Stimulated activated CD4-positive, alpha-beta T cell treated with anti-CD3 and anti-CD28 coated beads, TNF-alpha, amount 100 ng/mL, for 24 hours (primary cell): ENCODE measurements at places on chromosomes 6 and 20.

GRCh38 chr6:105570416-105570815 lies 167.5 kb upstream of the PREP start:
- DNase-seq: no peak

GRCh38 chr20:10463622-10464021 lies 28.5 kb downstream of the SLX4IP start:
- no peak for DNase-seq

- no peak for DNase-seq
Observed at GRCh38 chr20:4451487-4452081, 270.1 kb upstream of the PRND start.

DNA sequence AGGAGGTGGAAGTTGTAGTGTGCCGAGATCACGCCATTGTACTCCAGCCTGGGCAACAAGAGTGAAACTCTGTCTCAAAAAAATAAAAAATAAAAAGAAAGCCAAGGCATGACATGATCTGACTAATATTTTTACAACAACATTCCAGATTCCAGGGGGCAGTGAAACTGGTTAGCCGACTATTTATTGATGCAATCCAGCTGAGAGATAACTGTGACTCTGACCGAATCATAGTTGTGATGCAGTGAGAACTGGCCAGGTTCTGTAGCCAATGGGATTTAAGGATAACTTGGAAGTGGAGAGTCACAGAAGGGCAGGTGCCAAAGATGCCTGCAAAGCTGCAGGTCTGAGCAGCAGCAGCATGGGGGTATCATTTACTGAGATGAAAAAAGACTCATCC lies 82.9 kb upstream of the TSHZ2 start:
- no peak for DNase-seq

- no peak for DNase-seq
Observed at GRCh38 chr6:29667158-29667557, 10.3 kb downstream of the MOG start.

DNA sequence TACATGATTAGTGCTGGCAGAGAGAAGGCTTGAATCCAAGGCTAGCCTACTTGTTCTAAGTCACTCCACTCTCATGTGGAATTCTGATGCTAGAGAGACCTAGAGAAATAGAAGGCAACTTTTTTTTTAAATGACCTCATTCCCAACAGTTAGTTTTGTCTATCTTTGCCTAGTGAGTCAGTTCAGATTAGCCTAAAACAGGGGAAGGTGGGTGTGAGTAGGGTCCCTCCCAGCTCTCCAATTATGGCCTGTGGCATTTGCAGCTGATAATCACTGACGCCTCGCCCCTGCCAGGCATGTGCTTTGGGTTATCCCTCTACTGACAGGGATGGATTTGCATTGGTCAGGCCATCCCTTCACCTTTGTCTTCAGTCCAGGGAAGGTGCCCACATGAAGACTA lies 13.6 kb downstream of the TXLNB start:
- no peak for DNase-seq

DNA sequence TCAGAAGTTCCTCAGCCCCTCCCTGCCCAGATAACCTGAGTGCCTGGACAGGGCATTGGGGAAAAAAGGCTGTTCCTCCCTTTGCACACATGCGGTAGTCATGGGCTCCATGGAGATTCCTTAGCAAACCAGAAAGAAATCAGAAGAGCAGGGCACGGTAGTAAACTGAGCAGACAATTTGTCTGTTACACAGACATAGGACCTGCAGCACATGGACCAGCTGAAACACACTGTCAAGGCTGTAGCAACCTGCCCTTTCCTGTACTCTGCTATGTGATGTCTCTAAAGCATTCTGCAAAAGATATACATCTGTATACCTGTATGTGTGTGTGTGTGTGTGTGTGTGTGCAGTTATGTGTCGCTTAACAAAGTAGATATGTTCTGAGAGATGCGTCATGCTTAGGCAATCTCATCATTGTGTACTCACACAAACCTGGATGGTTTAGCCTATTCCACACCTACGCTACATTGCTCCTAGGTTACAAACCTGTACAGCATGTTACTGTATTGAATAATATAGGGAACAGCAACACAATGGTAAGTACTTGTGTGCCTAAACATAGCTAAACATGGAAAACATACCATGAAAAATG lies 44.4 kb upstream of the BMP5 start:
- no peak for DNase-seq

- DNase-seq: no peak
Observed at GRCh38 chr6:122040261-122040660, 359.2 kb upstream of the HSF2 start.

- DNase-seq: no peak
Observed at GRCh38 chr6:66321017-66321416, 614.0 kb upstream of the EYS start.

GRCh38 chr6:144259986-144260385 lies 25.1 kb upstream of the UTRN start:
- no peak for DNase-seq

DNA sequence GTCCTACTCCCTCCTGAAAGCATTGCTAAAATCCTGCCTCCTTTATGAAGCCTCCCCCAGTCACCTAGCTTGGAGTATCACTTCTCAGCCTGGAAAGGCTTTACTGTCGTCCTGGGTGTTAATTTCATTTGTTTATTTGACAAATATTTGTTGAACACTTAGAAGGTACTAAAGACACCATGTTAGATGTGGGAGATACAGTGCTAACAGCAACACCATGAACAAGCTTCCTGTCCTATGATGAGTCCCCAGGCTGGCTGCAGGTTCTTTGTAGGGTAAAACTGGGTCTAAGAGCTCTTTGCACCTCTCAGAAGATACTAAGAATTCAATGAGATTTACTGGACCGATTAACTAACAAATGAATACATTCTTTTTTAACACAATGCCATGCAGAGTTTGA lies 109.2 kb upstream of the TMEM170B start:
- DNase-seq: no peak

DNA sequence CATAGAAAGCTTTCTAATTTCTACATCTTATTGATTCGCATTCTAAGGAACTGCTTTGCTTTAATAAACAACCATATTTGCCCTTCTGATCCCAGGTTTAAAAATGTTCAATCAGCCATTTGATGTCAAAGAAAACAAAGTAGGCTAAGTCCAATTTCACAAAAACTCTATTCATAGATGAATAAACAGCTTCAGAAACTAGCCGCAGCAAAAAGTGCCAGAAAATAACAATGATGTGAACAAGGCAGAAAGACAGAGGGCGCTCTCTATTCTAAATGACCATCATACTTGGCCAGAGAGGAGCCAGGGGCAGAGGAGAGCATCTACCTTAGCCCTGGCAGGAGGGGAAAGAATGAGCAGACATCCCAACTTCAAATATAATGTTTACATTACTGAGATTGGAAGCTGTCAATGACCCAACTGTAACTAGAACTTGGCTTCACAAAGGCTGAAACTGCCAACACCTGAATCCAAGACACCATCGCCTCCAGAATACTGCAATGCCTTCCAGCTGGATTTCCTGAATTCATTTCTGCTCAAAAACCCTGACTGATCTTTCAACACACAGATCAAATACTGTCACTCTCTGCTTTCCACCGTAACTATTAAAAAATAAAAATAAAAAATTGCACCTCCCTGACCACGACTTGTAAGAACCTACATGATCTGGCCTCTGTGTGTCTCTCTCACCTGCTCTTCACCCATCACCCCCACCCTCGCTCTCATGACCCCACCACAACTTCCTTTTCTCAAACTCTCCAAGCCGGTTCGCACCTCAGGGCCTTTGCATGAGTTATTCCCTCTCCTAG lies 9.5 kb downstream of the CNKSR3 start:
- no peak for DNase-seq

DNA sequence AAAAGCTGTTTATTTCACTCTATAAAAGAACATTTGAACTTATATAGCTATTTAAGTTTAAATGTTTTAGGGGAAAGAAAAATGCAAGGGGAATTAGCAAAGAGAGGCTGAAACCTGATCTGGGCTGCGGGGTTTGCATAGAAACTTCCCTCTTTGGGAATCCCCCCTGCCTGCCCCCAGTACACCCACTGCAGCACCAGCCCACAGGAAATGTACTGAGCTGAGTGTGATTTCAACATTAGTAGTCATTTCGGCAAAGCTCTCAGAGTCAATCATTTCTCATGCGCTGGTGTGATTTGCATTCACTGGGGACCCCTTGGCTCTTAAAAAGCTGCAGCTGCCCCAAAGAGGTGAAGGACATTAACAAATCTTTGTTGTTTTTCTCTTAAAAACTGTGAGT lies 859.4 kb downstream of the MAFB start:
- no peak for DNase-seq

DNA sequence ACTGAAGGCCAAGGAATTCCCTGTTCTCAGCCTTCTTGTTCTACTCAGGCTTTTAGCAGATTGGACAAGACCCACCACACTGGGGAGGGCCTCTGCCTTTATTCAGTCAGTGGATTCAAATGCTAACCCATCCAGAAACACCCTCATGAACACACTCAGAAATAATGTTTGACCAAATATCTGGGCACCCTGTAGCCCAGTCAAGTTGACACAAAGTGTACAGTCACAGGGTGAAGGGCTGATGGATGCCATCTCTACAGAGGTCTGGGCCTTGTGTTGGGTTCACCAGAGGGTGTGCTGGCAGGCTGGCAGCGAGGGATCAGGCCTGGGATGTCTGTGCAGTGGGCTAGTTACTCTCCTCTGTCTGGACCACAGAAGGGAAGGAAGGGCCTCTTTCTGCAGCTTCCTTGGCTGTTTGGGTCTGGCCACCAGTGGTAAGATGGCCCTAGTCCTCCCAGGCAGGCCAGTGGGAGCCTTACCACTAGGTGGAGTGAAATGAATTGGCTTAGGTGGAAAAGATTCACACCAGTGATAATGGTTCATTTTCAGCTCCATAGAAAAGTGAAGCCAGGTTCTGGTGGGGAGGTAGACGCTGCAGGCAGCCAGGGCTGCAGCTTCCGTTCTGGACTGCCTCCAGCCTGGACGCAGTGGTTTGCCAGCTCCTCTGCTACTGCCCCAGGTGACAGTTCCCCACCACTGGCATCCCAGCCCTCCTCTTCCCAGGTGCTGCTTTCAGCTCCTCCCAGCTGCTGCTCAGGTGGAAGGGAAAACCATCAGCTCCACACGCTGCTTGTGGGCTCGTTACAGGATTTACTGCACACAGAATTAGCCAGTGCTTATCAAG lies 9.2 kb downstream of the TUBB2A start:
- no peak for DNase-seq

DNA sequence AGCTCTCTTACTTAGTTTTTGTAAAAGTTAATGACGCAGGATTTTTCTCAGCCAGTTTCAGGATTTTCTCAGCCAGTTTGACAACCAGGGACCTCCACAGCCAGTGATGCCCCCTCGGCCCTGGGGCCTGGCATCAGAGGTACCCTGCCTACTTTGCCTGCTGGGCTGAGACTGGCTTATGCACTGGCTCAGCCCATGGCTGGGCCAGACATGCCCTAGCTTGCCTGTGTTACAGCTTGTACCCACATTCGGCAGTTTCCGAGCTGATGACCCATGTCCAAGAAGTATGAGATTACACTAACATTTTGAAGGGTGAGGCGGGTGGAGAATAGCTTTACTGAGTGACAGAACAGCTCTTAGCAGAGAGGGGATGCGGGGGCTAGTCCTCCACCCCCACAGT lies 406.1 kb upstream of the HSF2 start:
- DNase-seq: no peak

DNA sequence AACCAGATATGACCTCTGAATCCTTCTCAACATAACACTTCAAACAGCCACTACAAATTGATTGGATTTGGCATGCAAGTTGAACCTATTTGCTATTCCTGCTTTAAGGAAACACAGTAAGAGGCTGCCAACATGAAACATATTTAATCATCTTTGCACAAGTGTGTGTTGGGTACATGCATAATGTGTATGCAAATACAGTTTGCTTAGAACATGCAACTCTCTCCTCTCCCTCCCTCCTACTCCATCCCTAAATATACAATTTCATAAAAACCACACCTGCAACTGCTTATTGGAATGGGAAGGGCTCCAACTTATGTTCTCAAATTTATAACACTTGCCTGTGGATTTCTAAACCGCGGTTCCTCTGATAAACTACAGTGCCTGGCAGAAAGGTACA lies 71.5 kb downstream of the CD83 start:
- DNase-seq: no peak

GRCh38 chr6:17768881-17769280 lies 62.2 kb upstream of the NUP153 start:
- DNase-seq: no peak

GRCh38 chr6:133227344-133227743 lies 13.8 kb upstream of the EYA4 start:
- DNase-seq: no peak

DNA sequence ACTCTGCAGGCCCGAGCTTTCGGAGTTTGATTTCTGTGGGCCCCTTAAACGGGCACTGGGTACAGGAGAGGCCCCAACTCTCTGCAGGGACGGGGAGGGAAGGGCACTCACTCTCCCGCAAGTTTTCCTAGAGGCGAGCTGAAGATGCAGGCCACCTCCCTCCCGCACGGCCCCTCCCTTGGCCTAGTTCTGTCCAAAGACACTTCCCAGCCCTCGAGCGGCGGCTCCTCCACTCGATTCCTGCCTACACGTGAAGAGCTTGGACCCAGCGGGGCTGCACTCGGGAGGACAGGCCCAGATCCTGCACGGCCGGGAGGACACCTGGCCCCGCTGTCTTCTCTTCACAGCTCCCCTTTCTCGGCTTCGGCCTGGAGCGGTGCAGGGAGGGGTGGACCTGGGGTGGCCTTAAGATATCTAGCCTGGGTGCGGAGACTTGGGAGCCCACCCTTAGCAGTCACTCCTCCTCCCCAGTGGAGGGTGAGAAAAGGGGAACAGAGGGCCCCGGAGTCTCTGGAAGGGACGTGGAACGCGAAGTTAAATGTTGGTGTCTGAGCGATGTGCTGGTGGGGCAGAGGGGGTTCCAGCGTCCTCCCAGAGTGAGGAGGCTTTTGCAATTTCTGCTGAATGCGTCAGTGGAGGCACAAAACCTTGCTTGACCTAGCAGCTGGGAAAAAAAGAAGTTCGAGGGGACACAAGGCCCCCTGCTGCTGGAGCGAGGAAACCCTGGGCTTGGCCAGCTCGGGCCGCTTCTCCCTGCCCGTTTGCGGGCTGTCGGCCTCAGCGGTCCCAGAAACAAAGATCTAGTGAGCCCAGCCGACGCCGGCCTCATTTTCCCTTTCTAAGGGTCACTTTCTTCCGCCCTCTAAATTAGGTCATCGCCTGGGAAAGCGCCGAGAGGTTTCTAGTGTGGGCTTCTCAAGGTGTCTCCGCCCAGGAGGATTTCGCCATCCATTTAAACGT lies 4.9 kb downstream of the OLIG3 start:
- no peak for DNase-seq
